ENCODE measurements at places on chromosomes 3 and 15.

GRCh38 chr3:79461129-79461792 is 306.5 kb downstream of the ROBO1 start:
- no peak for DNase-seq

DNA sequence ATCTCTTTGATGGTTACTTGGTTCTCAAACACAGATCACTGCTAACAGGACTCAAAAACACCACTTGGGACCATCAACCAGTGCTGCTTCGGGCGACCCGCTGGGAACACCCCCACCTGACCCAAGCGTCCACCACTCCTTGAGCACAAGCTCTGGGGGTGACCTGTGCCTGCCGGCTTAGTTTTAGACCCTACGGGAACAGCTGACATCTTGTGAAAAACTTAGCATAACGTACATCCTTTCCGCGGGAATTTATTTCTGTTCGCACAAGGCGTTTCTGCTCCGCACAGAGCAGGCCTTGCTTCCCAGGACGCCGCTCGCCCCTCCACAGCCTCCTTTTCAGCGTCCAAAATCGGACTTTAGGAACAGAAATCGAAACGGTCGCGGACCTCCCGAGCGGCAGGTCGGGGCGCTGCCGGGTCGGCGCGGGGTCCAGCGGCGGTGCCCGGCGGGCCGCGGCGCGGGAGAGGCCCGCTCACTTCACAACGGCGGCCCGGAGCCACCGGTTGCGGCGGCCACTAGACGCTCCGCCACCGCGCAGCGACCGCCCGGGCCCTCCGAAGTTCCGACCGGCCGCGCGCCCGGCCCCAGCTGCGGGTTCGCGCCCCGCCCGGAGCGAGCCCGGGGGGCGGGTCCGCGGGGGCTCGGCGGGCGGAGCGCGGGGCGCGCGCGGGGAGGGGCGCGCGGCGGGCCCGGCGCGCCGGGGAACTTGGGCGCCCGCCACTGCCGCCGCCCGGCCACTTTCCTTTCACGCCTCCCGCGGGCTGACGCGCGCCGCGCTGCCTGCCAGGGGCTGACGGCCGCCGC is 959 bp downstream of the SFMBT1 start:
- DNase-seq: peak; percentile 65

- DNase-seq: no peak
Measured at GRCh38 chr15:40696228-40696627, 1.3 kb downstream of the RAD51 start.

GRCh38 chr3:69092030-69092516 is 7.3 kb downstream of the ARL6IP5 start:
- no peak for DNase-seq

GRCh38 chr3:179991104-179991503 is 45.6 kb downstream of the PEX5L start:
- no peak for DNase-seq

DNA sequence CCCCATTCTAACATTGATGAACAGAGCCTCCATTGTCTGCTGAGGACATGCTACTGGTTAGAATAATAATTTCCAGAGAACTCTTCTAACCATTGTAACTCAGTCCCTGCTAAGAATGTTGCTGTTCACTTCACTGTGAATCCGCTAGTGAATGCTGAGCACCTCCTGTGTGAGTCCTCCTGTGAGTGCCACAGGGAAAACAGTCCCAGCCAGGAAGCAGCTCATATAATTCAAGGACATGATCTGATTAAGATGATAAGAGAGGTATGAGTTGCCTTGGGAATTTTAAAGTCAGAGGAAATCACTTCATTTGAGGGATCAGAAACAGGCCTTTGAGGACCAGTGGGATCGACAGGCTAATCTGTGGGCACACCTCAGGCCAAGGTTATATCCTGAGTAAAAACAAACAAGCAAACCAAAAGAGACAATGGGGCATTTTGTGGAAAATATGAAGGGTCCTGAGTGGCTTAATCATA is 33.9 kb upstream of the GPR160 start:
- DNase-seq: no peak

- DNase-seq: no peak
Measured at GRCh38 chr3:100966807-100967206, 26.4 kb downstream of the ABI3BP start.

DNA sequence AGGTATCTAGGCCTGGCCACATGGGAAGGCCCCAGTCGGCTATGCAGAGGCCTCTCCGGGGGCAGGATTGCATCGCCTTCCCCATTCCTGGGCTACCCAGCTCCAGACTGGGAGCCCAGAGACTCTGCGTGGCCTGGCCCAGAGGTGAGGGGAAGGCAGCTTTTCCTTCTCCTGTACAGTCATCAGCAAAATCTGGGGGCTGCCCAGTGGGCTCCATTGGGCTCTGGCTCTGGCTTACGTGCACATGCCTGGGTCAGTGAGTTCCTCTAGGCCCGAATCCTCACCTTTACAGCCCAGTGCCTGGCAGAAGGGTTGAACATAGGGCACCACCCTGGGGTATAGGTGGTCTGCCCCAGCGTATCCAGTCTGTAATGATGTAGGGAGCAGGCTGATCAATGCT is 3.9 kb upstream of the ANKRD63 start:
- DNase-seq: no peak

DNA sequence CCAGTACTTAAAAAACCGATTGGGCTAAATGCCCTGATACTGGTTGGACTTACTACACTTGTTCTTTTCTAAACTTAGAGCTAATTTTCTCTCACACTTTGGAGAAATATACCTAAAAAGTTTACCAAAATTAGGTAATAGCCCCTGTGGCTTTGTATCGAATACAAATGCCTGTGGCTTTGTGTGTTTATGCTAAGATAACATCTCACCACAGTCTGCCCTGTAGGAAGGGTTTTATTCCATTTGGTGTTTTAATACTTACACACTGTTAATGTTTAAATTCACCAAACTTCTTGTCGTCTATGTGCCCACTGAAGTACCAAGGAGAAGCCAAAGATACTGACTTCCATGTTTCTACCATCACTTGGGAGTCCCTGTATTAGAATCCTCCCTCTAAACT is 66.4 kb downstream of the BCHE start:
- no peak for DNase-seq

- no peak for DNase-seq
Measured at GRCh38 chr3:148615382-148615781, 82.3 kb upstream of the AGTR1 start.

DNA sequence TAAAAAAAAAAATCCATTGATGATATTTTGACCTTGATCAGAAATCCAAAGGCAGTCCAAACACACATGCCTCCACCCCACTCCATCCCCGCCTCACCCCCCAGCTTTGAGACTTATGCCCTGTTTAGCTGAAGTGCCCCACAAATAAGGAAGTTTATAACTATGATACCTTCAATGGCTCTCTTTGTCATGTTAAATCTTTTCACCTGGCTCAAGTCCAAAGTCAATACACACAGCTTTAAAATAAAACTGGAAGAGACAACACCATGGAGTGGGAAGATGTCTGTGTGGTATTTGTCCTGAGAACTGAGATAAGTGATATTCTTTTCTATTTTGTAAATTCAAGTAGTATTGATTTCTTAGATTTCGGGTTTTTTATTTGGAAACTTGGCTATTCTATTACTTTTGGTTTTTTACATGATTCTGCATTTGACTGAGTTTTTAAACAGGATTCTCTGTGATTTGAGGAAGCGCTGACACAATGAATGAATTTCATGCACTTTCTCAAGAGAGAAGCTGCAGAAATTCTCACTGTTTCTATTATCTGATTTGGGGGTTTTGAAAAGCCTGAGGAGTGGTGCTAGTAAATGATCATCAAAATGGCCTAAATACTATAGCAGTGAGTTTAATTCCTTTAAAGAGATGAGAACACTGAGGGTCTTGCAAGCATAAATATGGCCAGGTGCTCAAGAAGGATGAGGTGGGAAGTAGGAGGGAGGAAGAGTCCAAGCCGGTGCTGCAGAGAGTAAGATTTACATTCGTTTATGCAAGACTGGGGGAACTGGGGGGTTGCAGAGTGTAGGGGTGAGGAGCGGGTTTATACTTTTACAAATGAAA is 5.2 kb downstream of the FOXB1 start:
- no peak for DNase-seq

- no peak for DNase-seq
Measured at GRCh38 chr3:42140665-42141203, 49.6 kb downstream of the TRAK1 start.

DNA sequence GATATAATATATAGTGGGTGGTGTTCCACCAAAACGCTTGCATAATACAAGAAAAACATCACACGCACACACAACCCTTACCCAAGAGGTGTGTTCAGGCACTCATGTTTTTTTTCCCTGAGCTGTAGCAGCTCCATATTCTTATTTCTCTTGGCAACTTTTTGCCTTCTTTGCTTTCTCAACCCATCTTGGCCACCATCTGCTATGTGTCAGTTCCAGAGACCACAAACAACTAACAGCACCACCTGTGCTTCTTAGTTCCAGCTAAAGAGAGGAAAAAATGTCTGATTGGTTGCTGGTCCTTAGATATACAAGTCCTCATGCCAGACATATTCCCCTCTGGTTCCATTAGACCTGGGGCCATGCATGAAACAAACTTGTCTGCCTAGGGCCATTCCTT is 11.9 kb downstream of the ACTC1 start:
- DNase-seq: no peak

DNA sequence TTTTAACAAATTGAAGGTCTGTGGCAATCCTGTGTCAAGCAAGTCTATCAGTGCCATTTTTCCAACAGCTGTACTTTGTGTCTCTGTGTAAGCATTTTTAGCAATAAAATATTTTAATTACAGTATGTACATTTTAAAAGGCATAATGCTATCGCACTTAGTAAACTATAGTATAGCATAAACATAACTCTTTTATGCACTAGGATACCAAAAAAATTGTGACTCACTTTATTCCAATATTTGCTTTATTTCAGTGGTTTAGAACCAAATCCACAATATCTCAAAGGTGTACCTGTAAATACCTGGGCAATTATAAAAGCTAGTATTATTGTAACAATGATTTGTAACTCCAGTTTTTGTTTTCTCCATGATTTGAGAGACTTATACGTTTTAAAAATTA is 46.5 kb downstream of the FRMD5 start:
- no peak for DNase-seq

- no peak for DNase-seq
Measured at GRCh38 chr15:98907927-98908471, 99.6 kb downstream of the PGPEP1L start.

GRCh38 chr3:71581457-71582035 is 2.0 kb downstream of the FOXP1 start:
- peak; percentile 29 for DNase-seq

DNA sequence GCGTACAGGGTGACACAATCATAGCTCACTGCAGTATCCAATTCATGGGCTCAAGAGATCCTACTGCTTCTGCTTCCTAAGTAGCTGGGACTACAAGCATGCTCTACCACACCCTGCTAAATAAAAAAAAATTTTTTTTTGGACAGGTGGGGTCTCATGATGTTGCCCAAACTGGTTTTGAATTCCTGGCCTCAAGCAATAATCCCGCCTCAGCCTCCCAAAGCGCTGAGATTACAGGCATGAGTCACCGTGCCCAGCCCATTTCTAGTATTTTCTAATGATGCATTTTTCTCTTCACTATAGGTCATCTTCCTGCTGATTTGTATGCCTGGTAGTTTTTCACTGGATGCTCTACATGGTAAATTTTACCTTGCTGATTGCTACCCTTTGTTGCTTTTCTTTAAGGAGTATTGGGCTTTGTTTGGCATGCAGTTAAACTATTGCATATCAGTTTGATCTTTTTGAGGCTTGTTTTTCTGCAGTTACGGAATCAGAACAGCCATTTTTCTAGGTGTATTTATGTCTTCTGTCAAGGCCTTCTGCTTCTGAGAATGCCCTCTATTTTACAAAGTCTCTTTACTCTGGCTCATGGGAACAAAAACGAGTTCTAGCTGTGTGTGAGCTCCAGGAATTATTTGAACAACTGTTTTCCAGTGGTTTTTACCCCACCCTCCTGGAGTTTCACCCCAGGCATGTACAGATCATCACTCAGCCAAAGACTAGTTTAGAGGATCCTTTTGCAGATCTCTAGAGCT is 14.2 kb upstream of the NPTN start:
- DNase-seq: no peak

DNA sequence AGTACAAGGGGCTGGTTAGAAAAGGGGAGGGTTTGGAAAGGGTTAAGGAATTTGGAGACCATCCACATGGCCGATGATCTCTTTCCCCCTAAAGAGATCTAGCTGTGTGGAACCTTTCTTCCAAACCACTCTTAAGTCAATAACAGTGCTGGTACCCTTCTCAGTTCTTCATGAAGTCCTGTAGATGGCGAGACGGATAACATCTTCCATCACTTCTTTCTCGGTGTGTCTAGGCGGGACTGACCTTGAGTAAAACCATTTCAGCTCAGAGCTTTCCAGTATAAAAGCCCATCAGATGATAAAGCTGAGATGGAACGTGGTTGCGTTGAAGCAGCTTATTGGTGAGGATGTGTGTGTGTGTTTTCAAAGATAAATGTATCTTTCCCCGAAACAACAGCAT is 151.5 kb upstream of the BHLHE40 start:
- DNase-seq: no peak

DNA sequence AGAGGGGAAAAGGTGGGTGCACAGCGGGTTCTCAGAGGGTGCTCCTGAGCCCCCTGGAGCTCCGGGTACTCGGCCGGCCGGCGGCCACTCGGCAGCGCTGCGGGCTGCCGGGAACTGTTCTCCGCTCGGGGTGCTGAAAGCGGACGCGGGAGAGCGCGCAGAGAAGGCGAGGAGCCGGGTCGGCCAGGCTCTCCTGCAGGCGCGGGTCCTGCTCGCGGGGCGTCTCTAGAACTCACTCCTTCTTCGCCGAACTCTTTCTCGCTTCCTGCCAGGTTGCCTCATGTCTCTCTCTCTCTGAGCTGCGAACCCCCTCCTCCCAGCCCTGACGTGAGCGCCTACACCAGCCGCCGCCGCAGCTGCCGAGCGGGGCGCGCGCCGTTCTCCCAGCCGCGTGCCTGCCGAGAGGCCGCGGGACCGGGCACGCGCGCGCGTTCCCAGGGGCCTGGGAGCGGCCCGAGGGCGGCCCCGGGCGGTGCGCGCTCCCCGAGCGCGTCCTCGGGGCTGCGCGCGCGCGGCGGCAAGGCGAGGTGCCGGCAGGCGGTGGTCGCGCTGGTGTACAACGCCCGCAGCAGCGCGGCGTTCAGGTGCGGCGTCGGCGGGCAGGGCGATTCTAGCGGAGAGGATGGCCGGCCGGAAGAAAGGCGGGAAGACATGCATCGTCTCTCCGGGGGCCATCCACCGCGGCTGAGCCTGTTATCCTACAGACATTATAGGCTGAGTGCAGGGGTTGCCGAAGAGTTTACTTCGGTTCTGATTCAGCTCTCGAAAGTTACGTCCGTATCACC is at the start of gene PEX5L:
TSS of gene PEX5L (minus strand) at position 267 of the 785 bp plus-strand sequence. CDS start 338 bp downstream, outside the sequence.
- DNase-seq: peak; percentile 4

GRCh38 chr15:39909007-39909406 is 11.1 kb downstream of the GPR176 start:
- DNase-seq: no peak

DNA sequence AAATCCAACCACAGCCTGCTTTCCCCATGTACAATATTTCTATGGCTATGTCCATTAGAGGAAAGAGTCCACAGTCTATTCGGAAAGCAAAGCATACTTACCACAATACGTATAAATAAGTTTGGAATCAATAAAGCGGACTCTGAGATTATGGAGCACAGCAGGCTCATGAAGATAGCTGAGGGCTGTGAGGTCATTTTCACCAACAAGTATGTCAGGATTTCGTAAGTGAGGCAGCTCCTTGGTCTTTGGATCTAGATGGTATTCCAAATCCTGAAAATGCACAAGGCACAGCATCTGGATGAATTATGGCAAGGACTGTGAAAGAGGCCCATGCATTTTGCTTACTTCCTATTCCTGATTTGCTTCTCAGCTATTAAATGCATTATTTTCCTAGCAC is 100.4 kb downstream of the MYO5A start:
- DNase-seq: no peak

- DNase-seq: no peak
Measured at GRCh38 chr15:60583946-60584345, 105.0 kb upstream of the ICE2 start.

GRCh38 chr3:31307131-31307785 is 225.5 kb upstream of the STT3B start:
- no peak for DNase-seq

All from activated CD4-positive, alpha-beta T cell treated with anti-CD3 and anti-CD28 coated beads, Interleukin-2, amount 50 U/mL, for 1 hour (primary cell).